ENCODE measurements at places on chromosomes 2 and 18. TPM values are rescaled to one million over a fixed set of nuclear protein-coding genes. Genes with fewer than 3 reads are reported as not detected.

- no peaks in the 10 kb centered on the region for H3K27me3 ChIP-seq
- DNase-seq = no peak
- H3K27ac ChIP-seq = no peak overlapping the region
- no peaks in the 10 kb centered on the region for H3K36me3 ChIP-seq
Measured at GRCh38 chr18:2172881-2173280, 398.4 kb downstream of the METTL4 start.

Gene SPEG
- total RNA-seq = 95.8 TPM

DNA sequence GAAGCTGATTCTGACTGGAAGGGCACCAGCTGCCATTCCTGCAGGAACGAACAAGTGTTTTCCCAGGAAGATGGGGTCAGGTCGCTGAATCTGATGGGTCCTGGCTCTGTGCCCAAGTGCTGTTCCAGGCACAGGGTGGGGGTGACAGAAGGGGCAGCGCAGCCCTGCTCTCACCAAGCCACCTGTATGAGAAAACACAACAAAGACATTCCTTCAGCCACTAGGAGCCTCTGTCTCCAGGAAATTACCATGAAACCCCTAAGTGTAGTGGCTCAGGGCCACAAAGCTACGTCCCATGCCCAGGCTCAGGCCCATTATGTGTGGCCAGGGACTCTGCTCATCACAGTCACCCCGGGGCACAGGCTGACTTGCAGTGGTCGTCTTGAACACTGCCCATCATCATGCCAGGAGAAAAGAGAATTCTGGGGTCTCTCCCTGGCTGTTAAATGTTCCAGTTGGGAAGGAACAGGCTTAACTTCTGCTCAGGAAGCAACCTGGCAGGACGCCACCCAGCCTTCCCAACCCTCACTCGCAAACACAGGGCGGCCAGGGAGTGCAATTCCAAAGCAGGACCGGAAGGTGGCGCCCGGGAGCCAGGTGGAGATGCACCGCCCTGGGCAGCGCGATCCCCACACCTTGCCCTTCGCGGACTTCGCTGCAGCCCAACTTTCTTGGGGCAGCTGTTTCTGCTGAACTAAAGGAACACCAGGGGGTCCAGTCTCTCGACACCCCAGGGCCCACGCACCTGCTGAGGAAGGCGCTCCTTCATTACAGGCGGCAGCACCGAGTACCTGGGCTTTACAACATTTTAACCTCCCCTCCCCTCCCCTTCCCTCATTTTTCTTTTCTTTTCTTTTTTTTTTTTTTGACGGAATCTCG, 11.0 kb upstream of the SFTPB start:
- H3K4me1 ChIP-seq = peaks cover 7% of the 10 kb centered on the region
- peak; percentile 92 for DNase-seq
- H3K27ac ChIP-seq = no peak overlapping the region
- H3K36me3 ChIP-seq = no peaks in the 10 kb centered on the region

GRCh38 chr2:7015007-7015950, 98.1 kb downstream of the RNF144A start:
- peaks cover 12% of the 10 kb centered on the region for H3K4me1 ChIP-seq
- DNase-seq = no peak
- no peaks in the 10 kb centered on the region for H3K36me3 ChIP-seq
- H3K27ac ChIP-seq = no peak overlapping the region
- no peaks in the 10 kb centered on the region for H3K27me3 ChIP-seq

GRCh38 chr2:4020153-4020552, 316.8 kb downstream of the DCDC2C start:
- H3K27ac ChIP-seq = no peak overlapping the region
- no peaks in the 10 kb centered on the region for H3K27me3 ChIP-seq
- H3K4me3 ChIP-seq = no peak overlapping the region
- no peaks in the 10 kb centered on the region for H3K4me1 ChIP-seq

Gene CLEC4F
- not detected for total RNA-seq
